ENCODE measurements at places on chromosomes 1 and 21.

DNA sequence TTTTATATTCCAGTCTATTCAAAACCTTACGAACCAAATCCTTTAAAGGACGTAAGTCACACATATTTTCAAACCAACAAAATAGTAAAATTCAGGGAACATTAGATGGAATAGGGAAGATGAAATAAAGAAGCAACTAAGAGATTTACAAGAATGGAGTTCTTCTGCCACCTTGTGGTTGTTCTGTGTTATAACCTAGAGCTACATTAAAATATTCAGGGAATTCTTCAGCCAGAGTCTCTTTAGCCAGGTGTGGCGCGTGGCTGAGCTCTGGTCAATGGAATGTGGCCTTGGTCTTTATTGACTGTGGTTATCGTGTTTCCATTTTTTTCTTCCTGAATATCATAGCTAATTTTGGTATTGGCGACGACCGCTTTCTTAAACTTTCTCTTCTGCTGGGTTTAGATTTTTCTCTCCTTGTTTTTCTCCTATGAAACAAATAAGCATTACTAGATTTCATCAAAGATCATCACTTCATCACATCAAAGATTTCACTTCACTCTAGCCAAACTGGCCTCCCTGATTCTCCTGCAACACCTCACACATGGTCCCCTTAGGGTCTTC, 221.3 kb downstream of the MRPL39 start:
- peak; percentile 28 for DNase-seq

GRCh38 chr1:45038240-45038639, 26.2 kb downstream of the UROD start:
- DNase-seq, result no peak

DNA sequence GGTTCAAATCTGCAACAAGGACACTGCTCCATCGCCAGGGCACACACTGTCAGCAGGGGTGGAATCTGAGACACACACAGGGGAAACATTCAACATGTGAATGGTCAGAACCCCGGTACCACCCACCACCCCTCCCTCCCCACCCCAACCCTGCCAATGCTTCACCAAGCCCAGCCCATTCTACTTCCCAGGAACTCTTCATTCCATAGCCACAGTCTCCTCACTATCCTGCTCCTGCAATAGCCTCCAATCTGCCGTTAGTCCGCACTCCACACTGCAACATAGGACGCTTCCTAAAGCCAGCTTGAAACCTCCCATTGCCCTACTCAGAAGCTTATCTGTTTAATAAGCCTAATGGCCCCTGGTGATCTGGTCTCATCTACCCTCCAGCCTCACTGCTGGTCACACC, 7.5 kb upstream of the RAB3B start:
- DNase-seq, result no peak

DNA sequence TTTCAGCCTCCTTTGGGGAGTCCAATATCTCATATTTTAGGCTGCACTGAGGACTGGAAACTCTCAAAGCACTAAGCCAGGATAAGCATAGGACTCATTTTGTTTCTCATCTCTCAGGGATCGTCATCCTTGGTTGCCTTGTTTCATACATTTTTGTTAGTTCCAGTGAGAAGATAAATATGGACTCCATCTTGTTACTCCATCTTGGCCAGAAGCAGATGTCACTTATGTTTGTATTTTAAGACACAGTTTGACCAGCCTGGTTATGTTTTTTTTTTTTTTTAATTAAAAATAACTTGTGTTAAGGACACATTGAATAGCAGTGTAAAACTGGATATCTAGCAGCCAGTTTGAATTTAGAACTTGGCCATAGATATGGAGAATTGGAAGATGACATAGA, 34.7 kb downstream of the DISP3 start:
- no peak for DNase-seq

DNA sequence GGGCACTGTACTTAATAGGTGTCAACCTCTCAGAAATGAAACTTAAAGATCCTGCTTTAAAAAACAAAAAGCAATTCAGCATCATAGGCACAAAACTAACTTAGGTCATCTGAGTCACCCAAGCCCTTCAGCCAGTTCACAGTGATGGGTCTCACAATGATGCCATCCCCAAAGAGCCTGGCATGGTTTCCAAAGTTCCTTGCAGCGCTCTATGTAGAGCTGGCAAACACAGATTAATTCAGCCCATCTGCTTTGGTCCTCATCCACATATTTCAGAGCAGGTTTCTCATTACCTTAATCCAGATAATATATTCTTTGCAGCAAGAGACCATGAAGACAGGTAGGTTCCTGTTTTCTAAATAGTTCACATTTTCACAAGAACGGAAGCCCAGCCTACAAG, 14.6 kb upstream of the PLA2G2C start:
- no peak for DNase-seq

DNA sequence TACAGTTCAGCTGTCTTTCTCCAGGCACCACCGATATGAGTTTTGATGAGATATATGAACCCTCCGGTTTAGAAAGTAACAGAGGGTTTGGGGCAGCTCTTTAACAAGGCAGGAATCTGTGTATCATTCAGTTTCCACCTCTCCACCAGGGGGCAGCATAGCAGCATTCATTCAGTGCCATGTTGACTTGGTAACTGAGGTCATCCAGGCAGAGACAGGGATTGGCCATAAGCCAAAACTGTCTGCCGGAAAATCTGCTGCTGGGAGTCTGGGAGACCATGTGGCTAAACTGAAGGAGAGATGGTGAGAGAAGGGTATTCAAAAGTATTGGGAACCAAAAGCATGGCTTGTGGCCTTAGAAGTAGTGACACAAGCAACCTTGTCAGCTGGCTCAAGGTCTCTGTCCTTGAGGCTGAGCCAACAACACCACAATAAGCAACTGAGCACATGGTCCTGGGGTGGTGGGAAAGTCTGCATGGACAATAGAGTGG, 98.5 kb downstream of the LMX1A start:
- DNase-seq, result no peak

DNA sequence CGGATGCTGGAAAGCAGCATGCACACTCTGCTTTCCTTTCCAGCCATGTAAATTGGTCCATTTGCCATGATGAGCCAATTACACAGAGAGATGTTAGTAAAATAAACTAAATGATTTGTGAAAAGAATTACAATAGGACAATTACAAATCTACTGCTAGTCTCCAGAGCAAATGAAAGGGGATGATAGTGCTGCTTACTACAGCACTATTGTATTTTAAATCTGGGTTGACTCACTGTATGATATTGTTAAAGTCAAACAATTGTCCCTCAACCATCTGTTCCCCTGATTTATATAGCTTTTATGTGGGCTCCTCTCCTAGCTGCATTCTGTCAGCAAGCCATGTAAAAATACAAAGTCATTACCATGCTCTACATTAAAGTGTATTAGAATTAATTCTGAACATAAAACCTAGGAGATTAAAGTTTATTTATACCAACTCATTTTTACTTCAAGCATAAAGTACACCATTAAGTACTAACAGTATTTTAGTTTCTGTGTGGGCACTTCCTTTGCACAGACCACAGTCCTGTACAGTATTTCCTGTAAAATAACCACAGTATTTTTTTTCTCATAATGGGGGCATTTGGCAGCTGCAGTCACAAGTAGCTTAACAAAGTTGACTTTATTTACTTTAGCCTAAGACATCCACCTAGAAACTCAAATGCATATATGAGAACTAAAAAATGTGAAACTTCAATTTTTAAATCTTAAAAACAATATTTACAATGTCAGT, 135.8 kb downstream of the VAV3 start:
- DNase-seq, result no peak

- no peak for DNase-seq
These were observed 27.5 kb downstream of the ATP8B2 start for GRCh38 chr1:154352581-154353459.

GRCh38 chr1:60283690-60284089, 210.1 kb upstream of the C1orf87 start:
- no peak for DNase-seq

GRCh38 chr1:223739366-223740037, 27.2 kb downstream of the CAPN2 start:
- DNase-seq, result no peak

DNA sequence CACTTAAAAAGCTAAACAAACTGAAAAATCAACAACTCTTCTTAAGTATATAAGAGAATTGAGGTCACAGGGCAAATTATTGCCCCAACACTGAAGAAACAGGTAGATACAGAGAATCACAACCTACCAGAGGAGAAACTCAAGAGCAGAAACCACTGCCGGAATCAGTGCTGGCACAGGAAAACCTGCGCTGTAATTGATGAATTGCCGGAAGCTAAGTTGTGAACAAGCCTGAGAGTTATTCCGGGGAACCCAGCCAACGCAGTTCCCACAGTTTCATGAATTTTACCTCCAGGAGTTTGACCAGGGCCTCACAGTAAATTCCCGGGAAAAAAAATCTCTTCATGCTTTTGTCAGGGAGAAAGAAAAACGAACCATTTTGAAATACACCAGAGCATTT, 657.1 kb upstream of the BRINP3 start:
- no peak for DNase-seq

GRCh38 chr1:117821774-117822482, 107.5 kb downstream of the GDAP2 start:
- DNase-seq, result no peak

GRCh38 chr1:31977385-31978131, 36.1 kb upstream of the KHDRBS1 start:
- no peak for DNase-seq

DNA sequence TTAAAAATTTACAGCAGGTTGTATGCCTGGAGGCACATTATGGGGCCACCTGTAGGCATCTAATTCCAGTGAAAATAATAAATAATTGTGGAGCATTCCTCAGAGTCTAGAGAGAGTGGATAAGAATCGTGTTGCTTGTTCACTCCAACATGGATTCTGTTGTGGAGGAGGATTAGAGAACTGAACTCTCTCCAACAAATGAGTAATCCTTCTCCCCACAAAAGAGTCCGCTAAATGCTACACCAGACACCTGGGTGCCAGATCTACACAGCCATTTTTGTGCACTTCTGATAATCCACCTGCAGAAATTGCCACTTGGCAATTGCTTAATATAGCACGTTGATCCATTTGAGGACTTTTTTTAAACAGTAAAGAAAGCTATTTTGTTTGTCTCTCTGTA, 113.7 kb upstream of the DPYD start:
- no peak for DNase-seq

- no peak for DNase-seq
These were observed 4.6 kb upstream of the DDOST start for GRCh38 chr1:20665726-20666125.

DNA sequence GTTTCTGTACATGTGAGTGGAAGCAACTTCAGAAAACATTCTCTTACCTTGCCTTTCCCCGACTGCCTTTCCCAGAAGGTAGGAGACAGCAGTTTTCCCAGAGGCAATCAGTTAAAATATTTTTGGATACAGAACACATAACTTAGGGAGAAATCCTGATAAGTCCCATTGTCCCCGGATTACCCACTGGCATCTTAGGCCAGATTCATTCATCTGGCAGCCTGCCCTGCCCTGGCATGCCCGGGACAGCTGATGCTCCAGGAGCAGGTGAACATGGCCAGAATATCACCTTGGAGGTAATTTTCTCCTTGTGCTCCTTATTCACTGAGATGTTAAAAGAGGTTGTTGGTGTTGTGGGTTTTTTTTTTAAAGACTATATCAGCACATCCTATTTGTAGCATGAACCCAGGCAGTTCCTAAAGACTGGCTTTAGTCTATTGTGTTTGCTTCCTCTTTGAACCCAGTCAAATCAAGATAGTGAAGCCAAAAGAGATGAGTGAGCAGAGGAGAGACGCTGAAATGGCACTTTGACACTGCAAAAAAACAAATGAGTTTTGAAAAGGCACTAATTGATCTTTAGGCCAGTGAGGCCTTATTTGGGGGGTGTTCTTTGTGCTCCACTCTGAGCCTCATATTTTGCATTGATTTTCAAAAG, 139.6 kb downstream of the PLPP3 start:
- DNase-seq, result no peak

- DNase-seq, result no peak
These were observed 34.5 kb downstream of the HMGB4 start for GRCh38 chr1:33898406-33898805.

DNA sequence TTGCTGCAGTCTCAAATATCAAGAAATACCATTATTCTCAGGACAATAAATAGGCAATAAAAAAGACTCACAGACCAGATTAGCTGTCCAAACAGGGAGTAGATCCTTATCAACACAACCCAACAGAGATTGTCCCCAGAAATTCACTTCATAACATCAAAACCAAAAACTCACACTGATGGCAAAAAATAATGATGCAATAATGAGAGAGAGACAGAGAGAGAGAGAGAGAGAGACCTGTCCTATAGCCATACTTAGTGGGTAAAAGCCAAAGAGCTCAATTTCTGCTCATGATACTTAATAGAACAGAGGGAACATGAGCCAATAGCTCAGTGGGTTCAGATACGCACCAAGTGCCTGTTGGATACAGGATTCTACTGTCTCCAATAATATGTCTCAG, 244.5 kb downstream of the FAM72C start:
- DNase-seq, result no peak

- DNase-seq, result peak; percentile 70
These were observed 47.2 kb downstream of the HSD3B1 start for GRCh38 chr1:119554183-119554582.

DNA sequence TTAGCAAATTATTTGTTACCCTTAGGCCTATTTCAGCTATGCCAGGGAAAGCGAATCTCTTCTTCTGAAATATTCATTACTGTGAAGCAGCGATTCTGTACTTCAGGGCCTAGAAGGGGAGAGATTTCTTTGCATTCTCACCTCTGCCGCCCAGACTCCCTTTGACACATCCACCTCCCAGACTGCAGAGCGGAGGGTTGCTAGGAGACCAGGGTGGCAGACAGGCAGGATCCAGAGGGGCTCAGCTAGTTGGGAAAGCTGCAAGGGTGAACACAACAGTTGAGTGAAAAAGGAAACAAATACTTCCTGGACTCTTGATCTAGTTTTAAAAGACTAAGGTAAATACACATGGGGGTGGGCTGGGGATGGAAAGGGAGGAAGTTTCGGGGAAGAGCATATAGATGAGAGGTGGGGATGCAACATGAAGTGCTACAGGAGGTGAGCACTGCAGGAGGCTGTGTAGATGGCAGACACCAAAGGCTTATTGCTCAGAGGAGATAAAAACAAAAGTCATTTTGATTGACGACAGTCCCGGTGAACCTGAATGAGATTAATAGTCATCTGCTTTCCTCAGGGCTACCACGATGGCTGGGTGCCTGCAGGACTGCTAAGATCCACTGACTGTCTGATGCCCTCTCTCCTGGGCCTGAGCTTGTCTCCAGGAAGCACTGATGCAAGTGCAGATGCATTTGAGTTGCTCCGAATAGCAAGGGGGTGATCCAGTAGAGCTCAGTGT, 26.4 kb upstream of the RAB3GAP2 start:
- no peak for DNase-seq

DNA sequence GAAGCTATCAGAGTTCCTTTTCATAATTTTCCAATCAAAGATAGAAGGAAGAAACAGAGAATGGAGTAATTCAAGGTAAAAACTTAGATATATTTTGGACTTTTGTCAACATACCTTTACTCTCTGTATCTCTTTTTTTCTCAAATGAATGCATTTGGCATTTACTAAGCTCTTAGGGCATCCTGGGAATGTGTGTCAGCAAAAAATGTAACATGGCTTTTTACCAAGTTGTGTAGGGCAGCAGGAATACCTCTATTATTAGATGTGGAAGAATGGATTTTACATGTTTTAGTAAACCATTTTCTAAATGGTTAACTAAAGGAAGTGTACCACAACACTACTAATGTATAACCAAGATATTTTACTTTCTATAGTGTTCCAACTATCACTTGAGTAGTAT, 4.2 kb upstream of the COL11A1 start:
- no peak for DNase-seq

- no peak for DNase-seq
These were observed 93.6 kb downstream of the OLFML2B start for GRCh38 chr1:161930064-161930463.

All from right lung (tissue), 10 donors.